ENCODE measurements at places on chromosomes 6 and 20.
A peak's percentile ranks its signal among the peaks of the same experiment; 100 is the strongest.

DNA sequence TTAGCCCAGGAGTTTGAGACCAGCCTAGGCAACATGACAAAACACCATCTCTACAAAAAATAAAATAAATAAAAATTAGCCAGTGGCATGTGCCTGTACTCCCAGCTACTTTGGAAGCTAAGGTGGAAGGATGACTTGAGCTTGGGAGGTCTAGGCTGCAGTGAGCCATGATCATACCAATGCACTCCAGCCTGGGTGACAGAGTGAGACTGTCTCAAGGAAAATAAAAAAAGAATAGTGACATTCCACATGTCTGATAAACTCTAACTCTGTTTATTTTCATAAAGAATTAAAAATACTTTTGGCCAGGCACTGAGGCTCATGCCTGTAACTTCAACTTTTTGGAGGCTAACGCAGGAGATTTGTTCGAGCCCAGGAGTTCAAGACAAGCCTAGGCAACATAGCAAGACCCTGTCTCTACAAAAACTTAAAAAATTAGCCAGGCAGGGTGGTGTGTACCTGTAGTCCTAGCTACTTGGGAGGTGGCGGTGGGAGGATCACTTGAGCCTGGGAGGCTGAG, 115.1 kb downstream of the GJA1 start:
- no peak for DNase-seq
- H3K4me1 ChIP-seq, result no peaks in the 10 kb centered on the region
- no peak overlapping the region for H3K27ac ChIP-seq
- H3K27me3 ChIP-seq, result no peaks in the 10 kb centered on the region
- H3K4me3 ChIP-seq, result no peak overlapping the region

DNA sequence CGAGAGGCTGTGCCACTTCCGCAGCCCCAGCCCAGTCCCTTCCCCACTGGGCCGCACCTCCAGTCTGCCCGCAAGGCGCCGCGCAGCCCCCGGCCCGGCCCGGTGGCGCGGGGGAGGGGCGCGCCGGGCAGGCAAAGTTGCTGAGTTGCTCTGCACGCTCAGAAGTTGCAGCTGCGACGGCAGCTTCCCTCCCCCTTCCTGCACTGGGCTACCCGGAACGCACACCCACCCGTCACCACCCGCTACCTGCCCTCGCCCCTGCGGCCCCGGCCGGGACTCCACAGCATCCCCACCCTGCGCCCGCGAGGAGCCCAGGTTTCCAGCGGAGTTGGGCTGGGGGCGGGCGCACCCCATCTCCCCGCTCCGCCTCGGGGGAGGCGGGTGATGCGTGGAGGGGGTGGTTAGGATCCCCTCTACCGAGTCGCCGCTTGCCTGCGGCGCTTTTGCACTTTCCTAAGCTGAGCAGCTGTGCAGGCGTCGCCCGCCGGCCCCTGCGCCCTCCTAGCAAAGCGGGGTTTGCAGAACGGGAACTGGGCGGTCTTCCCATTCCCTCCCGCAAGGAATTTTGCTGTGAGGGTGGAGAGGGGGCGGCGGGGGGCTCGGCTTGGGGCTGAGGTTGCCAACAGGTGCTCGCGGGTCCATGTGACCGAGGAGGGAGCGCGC, 55.9 kb upstream of the RREB1 start:
- peak overlapping the region; percentile 94 for H3K27ac ChIP-seq
- peak overlapping the region; percentile 58 for H3K4me3 ChIP-seq
- no peaks in the 10 kb centered on the region for H3K36me3 ChIP-seq
- H3K4me1 ChIP-seq, result peaks cover 7% of the 10 kb centered on the region
- no peaks in the 10 kb centered on the region for H3K27me3 ChIP-seq

DNA sequence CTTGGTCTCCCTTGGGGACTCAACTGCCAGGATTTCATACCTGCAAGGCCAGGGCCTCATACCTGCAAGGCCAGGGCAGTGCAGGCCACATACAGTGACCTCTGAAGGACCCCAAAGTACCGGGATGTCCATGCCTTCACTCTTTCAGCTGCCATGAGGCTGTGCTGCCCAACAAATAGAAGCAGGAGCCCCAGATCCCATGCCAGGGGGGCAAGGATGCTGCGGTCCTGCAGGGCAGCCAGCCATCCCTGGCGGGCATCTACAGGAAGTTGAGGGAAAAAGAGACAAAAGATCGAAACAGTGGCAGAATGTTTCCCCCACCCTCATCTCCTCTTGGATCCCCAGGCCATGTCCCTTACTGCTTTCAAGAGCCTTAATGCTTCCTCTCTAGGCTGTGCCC, 799 bp downstream of the NRM start:
- no peaks in the 10 kb centered on the region for H3K36me3 ChIP-seq
- DNase-seq, result peak; percentile 41
- no peaks in the 10 kb centered on the region for H3K27me3 ChIP-seq
- H3K27ac ChIP-seq, result peak overlapping the region; percentile 73

- no peaks in the 10 kb centered on the region for H3K27me3 ChIP-seq
- H3K4me1 ChIP-seq, result peaks cover 10% of the 10 kb centered on the region
- H3K4me3 ChIP-seq, result no peak overlapping the region
- peak; percentile 41 for DNase-seq
Measured at GRCh38 chr6:63352544-63353285, 32.9 kb upstream of the LGSN start.

DNA sequence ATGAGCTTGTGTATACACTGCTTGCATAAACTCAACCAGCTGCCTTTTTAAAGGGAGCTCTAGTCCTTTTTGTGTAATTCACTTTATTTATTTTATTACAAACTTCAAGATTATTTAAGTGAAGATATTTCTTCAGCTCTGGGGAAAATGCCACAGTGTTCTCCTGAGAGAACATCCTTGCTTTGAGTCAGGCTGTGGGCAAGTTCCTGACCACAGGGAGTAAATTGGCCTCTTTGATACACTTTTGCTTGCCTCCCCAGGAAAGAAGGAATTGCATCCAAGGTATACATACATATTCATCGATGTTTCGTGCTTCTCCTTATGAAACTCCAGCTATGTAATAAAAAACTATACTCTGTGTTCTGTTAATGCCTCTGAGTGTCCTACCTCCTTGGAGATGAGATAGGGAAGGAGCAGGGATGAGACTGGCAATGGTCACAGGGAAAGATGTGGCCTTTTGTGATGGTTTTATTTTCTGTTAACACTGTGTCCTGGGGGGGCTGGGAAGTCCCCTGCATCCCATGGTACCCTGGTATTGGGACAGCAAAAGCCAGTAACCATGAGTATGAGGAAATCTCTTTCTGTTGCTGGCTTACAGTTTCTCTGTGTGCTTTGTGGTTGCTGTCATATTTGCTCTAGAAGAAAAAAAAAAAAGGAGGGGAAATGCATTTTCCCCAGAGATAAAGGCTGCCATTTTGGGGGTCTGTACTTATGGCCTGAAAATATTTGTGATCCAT, 15.3 kb downstream of the TNFAIP3 start:
- H3K27ac ChIP-seq, result peak overlapping the region; percentile 19
- H3K27me3 ChIP-seq, result no peaks in the 10 kb centered on the region
- peaks cover 55% of the 10 kb centered on the region for H3K36me3 ChIP-seq
- H3K4me1 ChIP-seq, result no peaks in the 10 kb centered on the region

- no peak overlapping the region for H3K27ac ChIP-seq
- no peak for DNase-seq
Measured at GRCh38 chr6:131910219-131910589, 41.0 kb downstream of the CCN2 start.

DNA sequence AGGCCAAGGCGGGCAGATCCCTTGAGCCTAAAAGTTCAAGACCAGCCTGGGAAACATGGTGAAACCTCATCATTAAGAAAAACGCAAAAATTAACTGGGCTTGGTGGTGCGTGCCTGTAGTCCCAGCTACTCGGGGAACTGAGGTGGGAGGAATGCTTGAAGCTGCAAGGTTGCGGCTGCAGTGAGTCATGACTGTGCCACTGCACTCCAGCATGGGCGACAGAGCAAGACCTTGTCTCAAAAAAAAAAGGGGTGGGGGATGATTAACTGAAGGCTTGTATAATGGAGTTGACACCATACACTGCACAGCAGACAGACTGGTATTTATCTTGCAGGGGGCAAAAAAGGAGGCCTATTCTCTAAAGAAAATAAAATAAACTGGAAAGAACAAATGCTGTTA, 27.7 kb downstream of the SRPK1 start:
- H3K36me3 ChIP-seq, result no peaks in the 10 kb centered on the region
- H3K27ac ChIP-seq, result no peak overlapping the region
- no peaks in the 10 kb centered on the region for H3K27me3 ChIP-seq
- H3K4me1 ChIP-seq, result no peaks in the 10 kb centered on the region
- no peak overlapping the region for H3K4me3 ChIP-seq

- no peak for DNase-seq
- H3K36me3 ChIP-seq, result no peaks in the 10 kb centered on the region
- no peak overlapping the region for H3K27ac ChIP-seq
- H3K27me3 ChIP-seq, result no peaks in the 10 kb centered on the region
- no peak overlapping the region for H3K4me3 ChIP-seq
Measured at GRCh38 chr6:161198783-161199460, 74.9 kb downstream of the AGPAT4 start.
